ENCODE measurements at places on chromosomes 12 and 14.

GRCh38 chr12:94553875-94554274 lies 94.2 kb upstream of the CEP83 start:
- DNase-seq = no peak

- DNase-seq = no peak
Observed at GRCh38 chr14:33812181-33812580, 138.7 kb downstream of the EGLN3 start.

- DNase-seq = no peak
Observed at GRCh38 chr14:58572473-58572853, 65.3 kb upstream of the DACT1 start.

GRCh38 chr14:38135106-38135867 lies 72.4 kb upstream of the SSTR1 start:
- DNase-seq = no peak

- DNase-seq = no peak
Observed at GRCh38 chr12:108065069-108065468, 64.0 kb upstream of the WSCD2 start.
